ENCODE measurements at places on chromosomes 7 and 10. TPM values are rescaled to one million over a fixed set of nuclear protein-coding genes. Genes with fewer than 3 reads are reported as not detected.

The NUDT13 gene
- 3.8 TPM for total RNA-seq

The OR13A1 gene
- total RNA-seq = 0.31 TPM

The SLIT1 gene
- 0.74 TPM for total RNA-seq

The KIAA1549 gene
- 5.8 TPM for total RNA-seq

The FRMD4A gene
- 39.7 TPM for total RNA-seq

The DGKI gene
- total RNA-seq = 1.5 TPM

- no peak for DNase-seq
- peak overlapping the region; percentile 99 for H3K27ac ChIP-seq
- no peaks in the 10 kb centered on the region for H3K4me1 ChIP-seq
- no peaks in the 10 kb centered on the region for H3K27me3 ChIP-seq
These were observed 2.5 kb downstream of the HSPB1 start for GRCh38 chr7:76304888-76305375.

DNA sequence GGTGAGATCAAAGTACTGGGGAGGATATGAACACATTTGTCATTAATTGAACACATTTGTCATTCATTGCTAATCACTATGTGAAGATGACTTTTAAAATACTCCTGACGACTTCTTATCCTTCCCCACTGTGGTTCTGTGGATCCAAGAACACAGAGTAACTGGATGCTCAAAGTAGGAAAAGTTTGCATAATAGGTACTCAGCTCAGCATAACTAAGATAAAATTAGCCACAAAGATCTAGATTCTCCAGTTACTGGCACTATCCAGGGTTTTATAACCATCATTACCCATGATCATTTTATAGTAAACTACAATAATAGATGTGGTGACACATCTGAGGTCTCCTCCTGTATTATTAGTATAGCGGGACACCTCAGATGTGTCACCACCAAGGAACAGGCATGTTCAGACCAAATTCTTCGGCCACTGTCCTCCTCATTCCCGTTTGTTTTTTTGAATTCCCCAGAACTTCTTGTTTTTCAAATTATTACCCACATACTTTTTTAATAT is 163.6 kb upstream of the LRRTM3 start:
- no peak overlapping the region for H3K4me3 ChIP-seq
- no peak overlapping the region for H3K27ac ChIP-seq
- H3K36me3 ChIP-seq = no peaks in the 10 kb centered on the region
- no peaks in the 10 kb centered on the region for H3K27me3 ChIP-seq
- no peak for DNase-seq
- no peaks in the 10 kb centered on the region for H3K4me1 ChIP-seq

GRCh38 chr10:34641913-34642558 is 173.1 kb downstream of the PARD3 start:
- no peaks in the 10 kb centered on the region for H3K27me3 ChIP-seq
- H3K4me3 ChIP-seq = no peak overlapping the region
- H3K27ac ChIP-seq = no peak overlapping the region
- H3K36me3 ChIP-seq = no peaks in the 10 kb centered on the region

DNA sequence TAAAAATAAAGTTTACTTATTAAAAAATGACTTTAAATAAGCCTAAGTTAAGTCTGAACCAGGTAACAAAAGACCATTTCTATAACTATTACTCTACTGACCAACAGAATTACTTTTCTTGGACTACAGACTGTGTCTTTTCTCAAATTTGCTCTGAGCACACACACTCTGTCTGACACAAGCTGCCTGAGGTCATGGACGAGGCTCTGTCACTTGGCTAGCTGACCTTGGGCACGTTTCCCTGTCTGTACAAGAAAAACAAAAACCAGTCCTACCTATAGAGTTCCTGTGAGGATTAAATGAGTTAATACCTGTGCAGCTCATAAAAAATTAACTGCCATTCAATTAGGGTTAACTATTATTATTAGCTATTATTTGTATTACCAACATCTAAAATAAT is 22.9 kb downstream of the ATE1 start:
- no peaks in the 10 kb centered on the region for H3K27me3 ChIP-seq
- DNase-seq = no peak
- peaks cover 5% of the 10 kb centered on the region for H3K4me1 ChIP-seq
- H3K36me3 ChIP-seq = no peaks in the 10 kb centered on the region
- H3K4me3 ChIP-seq = no peak overlapping the region

DNA sequence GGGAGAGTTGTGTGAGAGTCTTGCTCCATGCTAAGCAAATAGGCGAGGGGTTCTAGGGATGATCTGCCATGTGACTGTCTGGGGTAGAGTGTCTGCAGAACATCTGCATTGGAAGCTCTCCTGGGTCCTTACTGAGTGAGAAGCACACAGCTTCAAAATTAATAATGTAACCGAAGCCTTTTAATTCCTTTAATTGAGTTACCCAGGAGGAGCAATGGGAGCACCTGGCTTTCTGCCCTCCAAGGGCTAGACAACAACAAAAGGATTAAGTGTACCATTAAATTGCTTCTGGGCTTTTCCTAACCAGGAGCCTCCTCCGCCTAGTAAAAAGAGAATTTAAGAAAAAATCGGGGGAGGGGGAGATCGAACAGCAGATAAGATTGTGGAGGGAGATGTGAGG is 102.0 kb upstream of the TBX20 start:
- H3K4me3 ChIP-seq = no peak overlapping the region
- DNase-seq = no peak
- no peak overlapping the region for H3K27ac ChIP-seq
- H3K36me3 ChIP-seq = no peaks in the 10 kb centered on the region
- H3K27me3 ChIP-seq = no peaks in the 10 kb centered on the region

DNA sequence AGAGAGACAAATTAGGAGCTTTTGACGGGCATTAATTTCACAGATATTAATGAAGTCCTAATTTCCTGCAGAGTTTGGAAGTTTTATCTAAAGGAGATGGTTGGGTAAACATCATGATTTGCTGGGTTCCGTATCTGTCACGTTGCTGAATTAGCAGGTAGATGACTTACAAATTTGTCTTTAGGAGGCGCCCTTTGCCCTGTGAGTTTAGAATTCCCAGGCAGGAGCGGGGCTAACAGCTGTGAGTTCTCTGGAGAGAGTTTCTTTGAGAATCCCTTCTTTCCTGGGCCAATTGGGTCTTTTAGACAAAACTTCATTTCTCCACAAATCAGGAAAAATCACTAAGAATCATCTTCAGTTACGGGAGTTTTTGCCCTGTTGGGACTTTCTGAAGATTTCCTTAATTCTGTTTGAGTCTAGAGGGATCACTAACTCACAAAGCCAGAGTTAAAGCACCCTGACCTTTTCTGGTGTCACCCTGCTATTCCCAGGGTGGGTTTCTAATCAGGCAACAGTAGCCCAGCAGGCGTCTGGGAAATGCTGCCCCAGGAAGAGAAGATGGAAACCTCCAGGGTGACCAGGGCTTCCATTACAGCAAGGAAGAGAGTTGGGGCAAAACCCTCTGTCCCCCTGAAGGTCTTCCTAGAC is 63.7 kb downstream of the PRKCQ start:
- no peak overlapping the region for H3K4me3 ChIP-seq
- H3K27ac ChIP-seq = no peak overlapping the region
- H3K36me3 ChIP-seq = no peaks in the 10 kb centered on the region
- peak; percentile 2 for DNase-seq
- peaks cover 5% of the 10 kb centered on the region for H3K4me1 ChIP-seq

Measured in lung (tissue), 17 donors.